HFFc6 (cell line): ENCODE measurements at places on chromosomes 3 and 15.

GRCh38 chr3:40658305-40658704 is 133.5 kb downstream of the ZNF621 start:
- no peak for DNase-seq

DNA sequence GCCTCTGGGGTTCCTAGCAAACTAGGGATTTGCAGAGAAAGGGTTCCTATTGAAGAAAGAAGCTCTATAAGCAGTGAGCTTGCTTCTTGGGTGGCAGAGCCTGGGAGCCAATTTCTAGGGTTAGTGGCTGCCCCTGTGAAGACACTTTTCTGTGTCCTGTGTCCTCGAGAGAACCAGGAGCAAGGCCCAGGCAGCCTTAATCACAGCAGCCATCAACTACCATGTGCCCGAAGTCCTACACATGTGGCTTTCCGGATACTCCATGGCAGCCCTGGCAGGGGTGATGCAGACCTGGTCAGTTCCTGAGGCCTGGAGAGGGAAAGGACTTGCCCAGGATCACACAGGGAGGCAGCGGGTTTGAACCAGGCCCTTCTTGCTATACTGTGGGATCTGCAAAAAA is 27.7 kb upstream of the TSPAN3 start:
- no peak for DNase-seq

- no peak for DNase-seq
Observed at GRCh38 chr3:53493595-53493962, 832 bp upstream of the CACNA1D start.

DNA sequence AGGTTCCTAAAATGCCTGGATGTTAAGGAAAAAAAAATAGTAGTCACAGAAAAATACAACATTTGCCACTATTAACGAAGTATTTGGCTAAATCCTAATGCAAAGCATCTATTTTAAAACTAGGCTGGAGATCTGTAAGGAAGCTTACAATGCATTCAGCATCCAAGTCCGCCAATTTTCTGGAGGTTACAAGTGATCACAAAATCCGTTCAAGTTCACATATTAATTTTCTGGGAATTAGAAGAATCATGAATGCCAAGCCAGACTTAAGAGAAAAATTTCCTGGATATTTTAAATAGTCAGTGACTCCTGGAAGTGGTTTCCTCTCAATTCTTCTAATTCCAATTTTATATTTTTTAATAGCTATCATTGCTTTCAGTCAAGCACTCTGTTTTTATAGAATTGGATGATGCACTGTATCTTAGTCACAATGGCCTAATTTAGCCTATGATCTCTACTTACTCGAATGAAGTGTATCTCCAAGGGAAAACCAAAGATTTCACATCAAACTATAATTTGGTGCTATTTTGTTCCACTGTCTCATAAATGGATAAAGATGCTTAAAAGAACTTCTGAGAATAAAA is 60.4 kb downstream of the P3H2 start:
- DNase-seq: no peak

GRCh38 chr15:77821188-77821958 is 188.7 kb upstream of the LINGO1 start:
- DNase-seq: peak; percentile 31

- no peak for DNase-seq
Observed at GRCh38 chr3:106089806-106090205, 221.0 kb upstream of the CBLB start.

DNA sequence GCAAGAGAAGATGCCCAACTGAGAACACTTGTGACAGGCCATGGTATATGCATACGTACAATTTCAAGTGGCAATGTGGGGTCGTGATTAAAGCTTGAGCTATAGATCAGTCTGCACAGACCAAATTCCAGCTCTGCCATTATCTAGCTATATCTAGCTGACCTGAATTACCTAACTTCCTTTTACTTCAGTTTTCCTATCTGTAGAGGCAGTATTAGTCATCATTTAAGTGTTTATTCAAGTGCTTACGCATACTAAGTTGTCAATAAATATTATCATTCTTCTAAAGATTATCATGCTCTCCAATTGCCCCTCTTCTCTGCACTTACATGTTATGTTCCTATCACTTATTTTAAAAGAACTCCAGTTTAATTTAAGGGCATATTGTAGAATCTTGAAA is 87.9 kb downstream of the ARPP21 start:
- no peak for DNase-seq

- no peak for DNase-seq
Observed at GRCh38 chr3:13063225-13063624, 10.0 kb downstream of the IQSEC1 start.

DNA sequence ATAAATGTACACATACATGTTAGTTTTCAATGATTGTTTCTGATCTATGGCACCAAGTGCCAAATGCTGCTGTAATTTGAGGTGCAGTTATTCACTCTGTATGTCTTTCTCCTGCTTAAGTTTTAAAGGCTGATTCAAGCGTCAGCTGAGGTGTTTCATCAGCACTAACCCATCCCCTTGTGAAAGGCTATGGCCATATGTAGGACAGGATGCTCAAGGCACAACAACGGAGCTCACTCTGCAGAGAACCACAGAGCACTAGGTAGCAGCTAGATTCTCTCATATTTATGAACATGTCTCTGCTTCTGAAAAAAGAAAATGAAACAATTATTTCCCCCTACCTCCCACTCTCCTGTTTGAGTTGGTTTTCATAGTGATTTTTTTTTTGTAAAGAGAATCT is 340.0 kb upstream of the TMCO5A start:
- DNase-seq: no peak

- DNase-seq: no peak
Observed at GRCh38 chr15:33934921-33935320, 33.4 kb upstream of the CHRM5 start.

DNA sequence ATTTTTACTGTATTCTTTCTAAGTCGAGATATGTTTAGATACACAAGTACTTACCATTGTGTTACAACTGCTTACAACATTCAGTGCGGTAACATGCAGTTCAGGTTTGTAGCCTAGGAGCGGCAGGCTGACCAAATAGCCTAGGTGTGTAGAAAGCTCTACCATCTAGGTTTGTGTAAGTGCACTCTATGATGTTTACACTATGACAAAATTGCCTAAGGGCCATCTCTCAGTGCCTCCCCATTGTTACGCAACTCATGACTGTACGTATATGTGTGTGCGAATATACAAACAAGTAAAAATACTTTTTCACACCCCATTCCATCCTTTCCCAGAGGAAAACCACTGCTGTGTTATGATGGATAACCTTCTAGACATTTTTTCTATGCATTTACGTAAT is 44.3 kb downstream of the PXYLP1 start:
- DNase-seq: peak; percentile 54

DNA sequence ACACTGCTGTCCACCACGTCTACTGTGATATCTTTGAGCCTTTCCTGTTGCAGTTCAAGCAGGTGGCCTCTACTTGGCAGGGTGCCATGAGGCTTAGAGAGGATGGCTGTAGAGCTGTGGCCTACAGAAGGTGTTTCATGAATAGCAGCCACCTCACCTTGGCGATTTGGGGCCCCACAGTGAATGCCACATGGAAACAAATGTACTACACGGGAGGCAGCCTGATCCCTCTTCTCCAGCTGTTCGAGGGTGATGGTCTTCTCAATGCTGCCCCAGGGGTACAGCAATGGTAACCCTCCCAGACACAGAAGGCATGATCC is 70.7 kb downstream of the FAM43A start:
- DNase-seq: no peak

DNA sequence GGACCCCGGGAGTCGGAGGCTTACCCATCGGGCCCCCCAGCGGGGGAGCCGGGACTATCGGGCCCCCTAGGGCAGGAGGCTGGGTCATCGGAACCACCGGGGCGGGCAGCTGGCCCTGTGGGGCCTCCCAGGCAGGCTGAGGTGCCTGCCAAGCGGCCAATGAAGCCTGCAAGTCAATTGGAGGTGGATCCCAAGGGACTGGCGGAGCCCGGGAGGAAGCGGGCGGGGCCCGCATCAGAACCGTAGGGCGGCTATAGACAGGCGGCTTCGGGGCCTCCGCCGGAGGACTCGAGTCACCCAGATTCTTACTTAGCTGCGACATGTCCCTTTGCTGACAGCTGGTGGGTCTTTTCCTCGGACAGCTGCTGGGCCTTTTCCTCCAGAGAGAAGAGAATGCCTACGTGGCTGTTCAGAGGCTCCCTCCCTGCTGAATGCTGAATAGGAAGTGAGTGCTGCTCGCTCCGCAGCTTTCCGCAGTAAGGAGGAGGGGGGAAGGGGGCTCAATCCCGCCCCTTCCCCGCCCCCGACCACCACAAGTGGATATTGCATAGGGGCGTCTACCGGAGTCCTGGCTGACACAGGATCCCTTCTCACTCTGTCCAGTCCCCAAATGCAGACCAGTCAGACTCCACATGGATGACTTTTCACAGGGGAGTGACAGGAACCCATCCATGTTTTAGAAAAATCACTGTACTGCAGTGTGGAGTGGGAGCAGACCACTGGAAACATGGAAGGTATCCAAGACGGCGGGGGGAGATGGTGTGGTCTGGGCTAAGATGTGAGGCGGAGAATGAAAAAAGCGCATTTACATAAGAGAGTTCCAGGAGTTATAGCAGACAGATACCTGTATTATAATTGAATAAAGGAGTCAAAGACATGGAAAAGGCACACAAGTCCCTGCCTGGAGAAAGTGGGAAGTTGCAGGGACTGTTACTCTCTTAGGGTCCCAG is at the start of gene MAGEL2:
TSS of gene MAGEL2 (minus strand) at position 447 of the 950 bp plus-strand sequence. CDS start at position 322, 125 bp downstream.
- no peak for DNase-seq

- no peak for DNase-seq
Observed at GRCh38 chr3:69283913-69284611, 101.8 kb downstream of the FRMD4B start.

- DNase-seq: peak; percentile 71
Observed at GRCh38 chr3:106183762-106184391, 315.1 kb upstream of the CBLB start.

- DNase-seq: no peak
Observed at GRCh38 chr3:13703071-13703470, 154.1 kb downstream of the FBLN2 start.

GRCh38 chr15:50149090-50149489 is 30.1 kb upstream of the ATP8B4 start:
- DNase-seq: no peak

GRCh38 chr3:197362081-197362480 is 63.7 kb upstream of the DLG1 start:
- DNase-seq: no peak

DNA sequence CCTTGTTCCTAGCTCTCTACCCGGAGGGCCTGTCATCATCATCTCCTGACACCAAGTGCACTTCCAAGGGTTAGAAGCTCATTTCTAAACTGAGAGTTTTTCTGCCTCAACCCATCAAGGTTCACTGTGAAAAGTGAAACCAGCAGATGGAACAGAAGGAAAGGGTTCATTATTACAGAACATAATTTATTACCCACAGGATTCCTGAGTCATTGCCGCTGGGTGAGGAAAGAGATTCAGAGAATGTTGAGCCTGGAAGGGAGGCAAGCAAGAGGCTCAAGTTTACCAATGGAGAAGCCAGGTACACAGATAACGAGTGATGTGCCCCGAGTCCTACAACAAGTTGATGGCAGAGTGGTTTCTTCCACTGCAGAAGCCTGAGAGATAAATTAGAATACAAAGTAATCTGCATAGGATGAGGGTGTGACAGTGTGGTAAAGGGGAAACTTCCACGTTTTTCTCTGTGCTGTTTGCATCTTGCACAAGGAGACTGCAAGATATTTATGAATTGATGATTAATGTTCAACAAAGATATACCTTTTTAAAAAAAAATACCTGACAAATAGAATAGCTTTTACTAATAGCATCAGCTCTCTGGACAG is 80.5 kb upstream of the SETMAR start:
- no peak for DNase-seq

GRCh38 chr3:119817071-119817470 is 35.2 kb downstream of the NR1I2 start:
- DNase-seq: no peak

DNA sequence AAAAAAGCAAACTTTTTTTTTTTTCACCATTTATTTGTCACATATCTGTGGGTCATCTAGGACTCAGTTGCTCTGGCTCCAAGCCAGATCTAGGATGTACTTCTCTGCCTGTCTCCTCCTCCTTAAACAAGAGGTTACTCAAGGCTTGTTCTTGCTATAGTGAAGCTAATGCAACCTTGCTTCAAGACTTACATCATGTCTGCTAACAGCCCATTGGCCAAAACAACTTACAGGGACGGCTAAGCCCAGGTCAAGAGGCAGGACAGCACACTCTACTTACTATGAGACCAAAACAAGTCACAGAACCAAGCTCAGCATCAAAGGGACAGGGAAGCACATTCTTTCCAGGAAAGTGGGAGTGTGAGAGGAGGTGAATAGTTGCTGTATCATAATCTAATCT is 123.8 kb upstream of the BNIP2 start:
- DNase-seq: no peak

- DNase-seq: no peak
Observed at GRCh38 chr3:106813742-106814141, 563.5 kb upstream of the CCDC54 start.

- DNase-seq: peak; percentile 73
Observed at GRCh38 chr3:73502609-73503583, 121.8 kb downstream of the PDZRN3 start.

- no peak for DNase-seq
Observed at GRCh38 chr3:66557170-66557569, 56.3 kb upstream of the LRIG1 start.

DNA sequence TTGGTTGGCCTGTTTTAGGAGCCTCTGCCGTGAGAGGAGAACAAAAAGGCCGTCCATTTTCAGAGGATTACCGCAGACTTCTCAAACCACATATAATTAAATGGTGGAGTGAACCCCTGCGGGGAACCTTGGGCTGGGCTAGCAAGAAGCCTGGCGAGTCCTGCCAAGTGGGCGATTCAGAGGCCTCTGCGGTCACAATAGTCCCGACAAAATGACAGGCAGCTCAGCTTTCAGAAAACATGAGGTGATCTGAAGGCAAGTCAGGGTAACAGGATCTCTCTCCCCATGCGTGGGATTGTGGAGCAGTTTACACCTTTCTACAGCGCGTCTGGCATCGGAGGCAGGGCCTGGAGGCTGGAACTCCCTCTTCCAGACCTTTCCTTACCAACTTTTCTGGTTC is 134.8 kb downstream of the ASB7 start:
- no peak for DNase-seq

DNA sequence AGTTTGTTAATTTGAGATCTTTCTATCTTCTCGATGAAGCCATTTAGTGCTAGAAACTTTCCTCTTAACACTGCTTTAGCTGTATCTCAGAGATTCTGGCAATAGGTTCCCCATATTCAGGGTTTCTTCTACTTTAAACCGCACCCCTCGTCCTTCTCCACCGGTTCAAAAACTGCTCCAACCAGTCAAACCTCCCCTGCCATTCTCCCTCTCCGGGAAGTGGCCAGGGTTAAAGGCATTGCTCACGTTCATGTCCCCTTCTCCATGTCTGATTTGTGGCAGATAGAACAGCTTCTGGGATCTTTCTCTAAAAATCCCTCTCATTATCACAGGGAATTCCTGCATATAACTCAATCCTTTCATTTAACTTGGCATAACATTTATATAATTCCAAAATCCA is 14.4 kb downstream of the ALDH1L1 start:
- DNase-seq: no peak

- no peak for DNase-seq
Observed at GRCh38 chr15:38093931-38094330, 158.7 kb upstream of the SPRED1 start.

GRCh38 chr3:121885386-121885785 is 8.8 kb upstream of the SLC15A2 start:
- no peak for DNase-seq

GRCh38 chr15:31453558-31454318 is 127.1 kb downstream of the KLF13 start:
- no peak for DNase-seq
